ENCODE measurements at places on chromosomes 4 and X.
A peak's percentile ranks its signal among the peaks of the same experiment; 100 is the strongest.

GRCh38 chr4:6768539-6768905 is 14.0 kb upstream of the KIAA0232 start:
- DNase-seq: no peak

DNA sequence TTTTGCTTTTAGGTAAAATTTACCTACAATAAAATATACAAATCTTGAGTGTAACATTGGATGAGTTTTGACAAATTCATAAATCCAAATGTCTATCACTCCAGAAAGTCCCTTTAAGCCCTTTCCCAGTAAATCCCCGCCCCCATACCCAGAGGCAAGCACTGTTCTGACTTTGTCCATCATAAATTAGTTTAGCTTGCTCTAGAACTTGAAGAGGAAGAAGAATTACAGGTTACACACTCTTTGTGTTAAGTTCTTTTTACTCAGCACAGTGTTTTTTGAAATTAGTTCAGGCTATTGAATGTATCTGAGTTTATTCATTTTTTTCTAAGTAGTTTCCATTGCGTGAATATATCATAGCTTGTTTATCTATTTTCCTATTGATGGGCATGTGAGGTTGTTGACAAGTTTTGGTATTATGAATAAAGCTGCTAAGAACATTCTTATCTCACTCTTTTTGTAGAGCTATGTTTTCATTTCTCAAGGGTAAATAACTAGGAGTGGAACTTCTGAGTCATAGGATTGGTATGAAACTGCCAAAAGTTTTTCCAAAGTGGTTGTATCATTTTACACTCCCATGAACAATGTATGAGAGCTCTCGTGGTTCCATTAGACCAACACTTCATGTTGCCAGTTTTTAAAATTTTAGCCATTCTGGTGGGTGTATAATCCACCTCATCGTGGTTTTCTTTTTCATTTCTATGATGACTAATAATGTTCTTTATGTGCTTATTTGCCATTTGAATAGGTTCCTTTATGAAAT is 22.4 kb upstream of the HPSE start:
- DNase-seq: no peak

GRCh38 chr4:65502131-65502701 is 168.1 kb downstream of the EPHA5 start:
- no peak for DNase-seq

GRCh38 chrX:119417376-119417775 is 18.2 kb downstream of the SLC25A43 start:
- DNase-seq: no peak

DNA sequence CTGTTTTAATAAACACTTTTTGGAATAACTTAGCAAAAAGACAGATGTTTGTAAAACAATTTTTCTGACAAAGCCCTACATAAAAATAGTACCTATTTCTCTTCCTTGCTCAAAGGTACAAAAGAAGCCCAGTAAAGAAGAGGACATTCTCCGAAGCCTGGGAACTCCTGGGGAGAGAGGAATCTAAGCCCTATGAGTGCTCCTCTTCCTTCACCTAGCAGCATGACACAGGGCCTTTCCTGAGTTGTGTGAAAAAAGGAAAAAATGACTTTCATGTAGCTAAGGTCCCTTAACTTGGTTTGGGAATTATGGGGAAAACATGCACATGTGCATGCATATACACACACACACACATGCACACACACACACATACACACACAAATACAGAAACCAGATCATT is 586.9 kb downstream of the TMA16 start:
- no peak for DNase-seq

DNA sequence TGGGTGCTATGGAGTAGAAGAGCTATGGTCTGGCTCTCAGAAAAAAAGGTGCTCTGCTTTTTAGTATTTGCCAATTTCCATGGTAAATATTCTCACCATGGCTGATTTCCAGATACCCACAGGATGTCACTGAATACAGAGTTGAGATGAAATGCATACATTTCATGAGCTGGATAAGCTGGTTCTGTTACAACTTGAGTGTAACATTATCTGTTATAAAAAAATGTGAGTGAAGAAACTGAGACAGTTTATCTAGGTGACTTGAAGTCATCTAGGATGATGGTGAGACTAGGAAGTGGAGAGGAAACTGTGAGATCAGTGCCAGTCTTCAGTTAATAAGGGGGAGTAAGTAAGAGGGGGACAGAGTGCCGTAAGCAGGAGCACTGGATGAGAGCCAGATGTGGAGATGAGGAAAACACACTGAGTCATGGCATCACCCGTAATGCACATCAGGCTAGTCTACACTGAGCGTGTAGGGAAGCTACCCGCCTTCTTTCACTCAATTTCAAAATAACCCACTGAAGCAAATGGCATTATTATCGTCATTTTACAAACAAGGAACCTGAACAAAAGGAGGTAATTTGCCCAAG is 5.0 kb downstream of the HPSE start:
- no peak for DNase-seq

- no peak for DNase-seq
These were observed 87.9 kb upstream of the NR3C2 start for GRCh38 chr4:148530114-148530513.

DNA sequence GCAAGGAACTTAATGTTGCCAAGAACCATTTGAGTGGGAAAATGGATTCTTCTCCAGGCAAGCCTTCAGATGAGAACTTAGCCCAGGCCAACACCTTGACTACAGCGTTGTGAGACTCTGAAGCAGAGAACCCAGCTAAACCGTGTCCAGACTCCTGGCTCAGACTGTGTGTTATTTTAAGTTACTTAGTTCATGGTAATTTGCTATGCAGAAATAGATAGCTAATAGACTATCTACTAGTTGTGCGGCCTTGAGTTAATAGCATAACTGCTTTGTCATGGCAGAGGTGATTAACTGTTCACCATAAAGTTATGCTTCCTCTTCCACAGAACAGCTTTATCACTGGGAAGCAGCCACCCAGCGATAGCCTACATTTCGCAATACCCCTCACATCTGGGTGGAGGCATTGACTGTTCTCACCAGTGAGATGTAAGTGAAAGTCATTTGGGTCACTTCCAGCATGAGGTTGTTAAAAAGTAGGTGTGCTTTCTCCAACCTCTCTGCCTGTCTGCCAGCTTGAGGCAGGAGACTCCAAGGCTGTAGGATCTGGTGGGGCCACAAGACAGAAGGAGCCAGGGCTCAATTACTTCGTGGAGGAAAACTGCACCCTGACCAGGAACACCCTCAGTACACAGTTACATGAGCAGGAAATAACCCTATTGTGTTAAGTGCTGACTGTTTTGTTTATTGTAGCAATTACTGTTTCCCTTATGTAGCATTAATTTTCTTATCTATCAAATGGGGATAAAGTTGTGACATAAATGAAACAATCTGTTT is 94.2 kb downstream of the GPAT3 start:
- no peak for DNase-seq

- DNase-seq: no peak
These were observed 621.8 kb upstream of the GALNT7 start for GRCh38 chr4:172546782-172547181.

GRCh38 chr4:10129196-10130177 is 12.9 kb upstream of the WDR1 start:
- DNase-seq: no peak

DNA sequence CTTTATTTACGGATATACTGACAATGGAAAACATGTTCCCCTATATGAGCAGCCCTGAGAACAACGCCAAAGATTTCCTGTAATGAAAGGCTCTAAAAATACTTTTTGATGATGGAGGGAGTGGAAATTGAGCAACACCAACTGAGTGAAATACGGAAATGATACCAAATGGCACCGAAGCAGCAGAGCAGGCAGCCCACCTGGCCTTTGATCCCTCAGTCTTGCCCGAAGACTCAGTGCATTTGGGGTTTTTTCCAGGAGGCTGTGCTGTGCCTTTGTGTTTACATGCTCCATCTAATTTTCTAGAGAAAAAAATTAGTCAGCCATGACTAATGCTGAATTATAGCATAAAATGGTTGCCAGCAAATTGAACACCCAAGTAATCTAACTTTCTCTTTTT is 169.9 kb upstream of the RBPJ start:
- no peak for DNase-seq

- DNase-seq: no peak
These were observed 17.8 kb upstream of the LRCH2 start for GRCh38 chrX:115251458-115252233.

- no peak for DNase-seq
These were observed 49.6 kb downstream of the PROM1 start for GRCh38 chr4:16034010-16034748.

- DNase-seq: no peak
These were observed 767.8 kb upstream of the TENM3 start for GRCh38 chr4:181475359-181475758.

GRCh38 chr4:82429728-82430192 is 502 bp downstream of the HNRNPDL start:
- DNase-seq: peak; percentile 71

- peak; percentile 1 for DNase-seq
These were observed 1.4 kb downstream of the THOC2 start for GRCh38 chrX:123731258-123731986.

DNA sequence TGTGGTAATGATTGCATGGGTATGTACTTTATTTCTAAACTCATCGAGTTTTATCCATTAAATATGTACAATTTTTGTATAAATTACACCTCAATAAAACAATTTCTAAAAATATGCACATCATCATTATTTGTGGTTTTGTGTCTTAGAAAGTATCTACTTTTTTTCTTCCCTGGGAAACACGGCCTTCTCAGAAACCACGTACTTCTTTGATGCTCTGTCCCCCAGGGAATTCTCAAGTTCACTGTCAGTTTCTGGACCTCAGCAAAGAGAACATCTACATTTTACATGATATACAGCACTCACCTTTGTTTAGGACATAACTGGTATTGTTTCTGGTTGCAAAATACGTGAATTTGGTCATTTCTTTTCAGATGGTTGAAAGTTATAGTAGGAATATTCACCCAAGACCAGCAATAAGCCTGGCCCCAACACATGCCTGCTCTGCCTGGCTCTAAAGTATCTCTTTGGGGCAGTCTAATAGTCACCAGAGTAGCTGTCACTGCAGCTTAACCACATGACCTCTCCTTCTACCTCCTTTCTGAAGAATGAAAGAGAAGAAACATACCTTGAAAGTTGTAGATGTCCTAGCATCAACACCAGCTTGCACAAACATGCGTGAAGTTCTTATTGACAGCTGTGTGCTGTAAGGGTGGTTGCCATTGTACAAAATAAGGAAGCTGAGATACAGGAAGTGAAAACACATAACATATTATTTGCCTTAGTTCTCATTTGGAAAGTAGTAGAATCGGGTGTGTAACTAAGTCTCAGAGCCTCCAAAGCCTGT is 48.4 kb upstream of the SPANXN4 start:
- DNase-seq: no peak

GRCh38 chrX:153903991-153904957 is at the start of gene AVPR2:
TSS of gene AVPR2 (plus strand) at chrX:153904673. CDS start at chrX:153905146, 473 bp downstream.
- DNase-seq: no peak

- no peak for DNase-seq
These were observed 639.6 kb downstream of the IQCM start for GRCh38 chr4:149176039-149176438.

GRCh38 chrX:81195712-81196111 is 6.0 kb downstream of the HMGN5 start:
- DNase-seq: no peak

DNA sequence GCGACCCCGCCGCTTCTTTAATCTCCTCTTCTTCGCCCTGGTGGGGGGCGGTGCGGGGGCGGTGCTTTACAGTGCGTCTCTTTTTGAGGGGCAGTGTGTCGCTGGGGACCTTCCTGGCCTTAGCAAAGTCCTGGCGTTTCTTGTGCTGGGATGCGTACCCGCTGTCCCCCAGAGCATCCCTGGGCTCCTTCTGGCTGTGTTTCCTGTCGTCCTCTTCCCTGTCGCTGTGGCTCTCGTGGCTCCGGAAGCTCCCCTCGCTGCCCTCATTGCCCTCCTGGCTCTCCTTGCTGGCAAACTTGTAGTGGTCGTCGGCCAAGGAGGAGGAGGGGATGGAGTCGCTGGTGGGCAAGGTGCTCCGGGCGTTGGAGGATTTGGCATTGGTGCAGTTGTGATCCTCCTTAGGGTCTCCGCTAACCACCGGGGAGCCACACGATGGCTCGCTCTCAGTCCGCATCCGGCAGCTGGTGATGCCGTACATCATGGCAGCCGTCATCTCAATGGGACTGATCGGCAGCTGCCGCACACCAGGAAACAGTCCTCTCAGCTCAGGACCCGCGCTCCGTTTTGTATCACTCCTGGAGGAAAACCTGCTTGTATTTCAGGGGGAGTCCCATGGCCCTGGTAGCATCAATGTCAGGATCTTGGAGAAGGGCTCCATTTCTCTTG is 30.4 kb upstream of the TMSB15A start:
- no peak for DNase-seq

GRCh38 chr4:182869697-182870096 is 47.5 kb downstream of the DCTD start:
- DNase-seq: no peak

GRCh38 chr4:152099555-152099954 is 338.7 kb upstream of the GATB start:
- DNase-seq: no peak

DNA sequence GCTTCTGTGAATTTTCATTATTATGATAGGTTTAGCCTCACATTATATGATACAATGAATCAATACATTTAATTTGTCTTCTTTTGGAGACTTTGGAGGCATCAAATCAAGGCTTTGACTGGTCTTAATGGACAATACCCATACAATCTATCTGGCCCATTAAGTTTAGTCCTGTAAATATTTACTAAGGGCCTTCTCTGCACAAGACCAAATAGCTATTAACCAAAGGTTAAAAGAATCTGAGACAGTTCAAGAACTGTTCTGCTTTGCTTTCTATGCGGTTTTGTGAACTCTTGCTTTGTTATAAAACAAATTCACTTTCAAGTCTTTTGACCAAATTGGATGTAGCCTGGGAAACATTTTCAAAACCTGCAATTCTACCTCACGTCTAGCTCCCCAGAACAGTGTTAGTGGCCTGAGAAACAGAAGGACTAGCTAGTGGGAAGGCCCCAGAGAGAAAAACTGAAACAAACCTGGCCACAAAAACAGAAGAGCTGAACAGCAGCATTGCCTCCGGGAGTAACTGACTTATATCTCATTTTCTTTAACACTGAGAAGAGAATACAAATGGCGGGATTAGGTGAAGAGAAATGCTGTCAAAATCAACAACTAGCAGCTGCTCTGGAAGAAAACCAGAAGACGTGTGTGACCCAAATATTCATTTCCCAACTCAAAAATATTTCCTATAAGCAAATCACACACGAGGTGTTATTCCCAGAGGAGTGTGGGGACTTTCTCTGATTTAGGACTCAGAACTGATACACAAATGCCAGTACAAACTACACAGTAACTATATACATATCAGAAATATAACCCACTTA is 548 bp downstream of the TLR1 start:
- no peak for DNase-seq

GRCh38 chrX:31093639-31093975 is 21.8 kb upstream of the FTHL17 start:
- no peak for DNase-seq

GRCh38 chrX:68894513-68895340 is 65.9 kb downstream of the EFNB1 start:
- DNase-seq: no peak

DNA sequence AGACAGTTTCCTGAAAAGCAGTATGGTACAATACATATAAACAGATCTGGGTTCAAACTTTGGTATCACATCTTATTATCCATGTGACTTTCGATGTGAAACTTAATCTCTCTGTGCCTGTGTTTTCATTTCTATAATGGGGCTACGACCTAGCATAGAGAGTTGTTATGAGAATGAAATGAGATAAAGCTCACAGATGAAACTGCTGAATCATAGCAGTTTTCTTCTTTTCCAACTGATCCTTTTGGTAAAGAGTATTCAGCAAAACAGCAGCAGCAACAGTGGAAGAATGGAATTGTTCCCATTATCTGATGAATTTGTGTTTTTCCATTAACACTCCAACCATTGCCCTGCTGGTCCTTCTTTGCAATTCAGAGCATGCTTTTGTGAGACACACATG is 16.3 kb downstream of the AMBN start:
- DNase-seq: no peak

- no peak for DNase-seq
These were observed 175.9 kb upstream of the LCORL start for GRCh38 chr4:18197467-18197866.
